ENCODE measurements at places on chromosomes 5 and 9.

DNA sequence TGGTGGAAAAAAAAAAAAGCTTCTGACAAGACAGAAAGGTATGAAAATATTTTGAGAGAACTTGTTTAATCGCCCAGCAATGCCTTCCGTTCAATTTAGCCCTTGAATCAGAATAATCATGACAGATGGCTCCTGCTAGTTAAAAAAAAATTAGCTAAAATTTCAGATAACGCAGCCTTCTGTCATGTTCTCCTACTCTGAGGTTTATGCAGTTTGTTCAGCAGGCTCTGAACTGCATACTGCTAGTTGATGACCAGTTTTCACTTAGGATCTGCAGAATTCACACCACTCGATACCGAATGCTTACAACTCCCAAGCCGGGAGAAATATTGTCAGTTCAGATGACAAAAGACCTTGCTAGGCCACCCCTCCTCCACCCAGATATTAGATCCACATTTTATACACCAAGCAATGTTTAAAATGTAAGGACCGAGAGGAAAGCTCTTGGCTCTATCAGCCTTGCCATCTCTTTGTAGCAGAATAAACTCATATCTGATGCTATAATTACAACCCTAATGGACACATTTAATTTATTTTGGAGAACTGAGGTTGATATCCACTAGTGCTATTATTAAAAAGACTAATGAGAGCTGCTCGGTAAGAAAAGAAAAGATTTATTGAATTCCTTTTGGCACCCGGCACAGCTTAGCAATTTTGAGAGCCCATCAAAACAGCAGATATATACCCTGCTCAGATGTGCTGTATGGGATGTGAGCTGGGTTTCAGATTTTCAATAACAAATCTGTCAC is 322.8 kb downstream of the GLIS3 start:
- peak; percentile 99 for DNase-seq

GRCh38 chr9:136211006-136211405 is 6.1 kb upstream of the LHX3 start:
- no peak for DNase-seq

DNA sequence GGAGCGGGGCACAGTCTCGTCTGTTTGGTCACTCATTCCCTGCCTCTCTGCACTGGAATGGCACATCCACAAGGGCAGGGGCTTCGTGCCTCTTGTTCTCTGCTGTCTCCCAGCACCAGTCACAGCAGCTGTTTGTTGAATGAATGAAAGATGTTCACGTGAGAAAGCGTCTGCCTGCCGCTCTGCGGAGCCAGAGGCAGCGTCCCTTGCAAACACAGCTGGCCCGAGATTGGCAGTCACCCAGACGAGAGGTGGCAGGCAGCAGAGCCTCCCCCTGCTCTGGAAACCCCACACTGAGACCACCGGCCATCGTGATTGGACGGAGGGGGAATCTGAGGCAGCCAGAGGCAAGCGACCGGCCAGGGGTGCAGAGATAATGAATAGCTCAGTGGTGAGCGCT is 6.0 kb upstream of the FAM163B start:
- no peak for DNase-seq

DNA sequence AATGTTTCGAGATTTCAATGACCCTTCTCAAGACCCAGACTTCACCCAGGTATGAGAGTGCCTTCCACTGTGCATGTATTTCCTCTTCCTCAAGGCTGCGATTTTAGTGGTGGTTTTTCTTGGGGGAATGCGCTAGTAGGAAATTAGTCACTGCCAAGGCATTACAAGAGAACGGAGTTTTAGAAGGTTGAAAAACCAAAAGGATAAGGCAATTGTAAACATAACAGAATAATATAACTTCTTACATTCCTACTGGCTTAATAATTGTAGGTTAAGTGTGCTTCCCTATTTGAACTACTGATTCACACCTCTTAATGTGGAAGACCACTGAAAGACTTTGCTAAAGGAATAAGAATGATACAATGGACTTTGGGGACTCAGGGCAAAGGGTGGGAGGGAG is 38.9 kb downstream of the ACO1 start:
- DNase-seq = no peak

DNA sequence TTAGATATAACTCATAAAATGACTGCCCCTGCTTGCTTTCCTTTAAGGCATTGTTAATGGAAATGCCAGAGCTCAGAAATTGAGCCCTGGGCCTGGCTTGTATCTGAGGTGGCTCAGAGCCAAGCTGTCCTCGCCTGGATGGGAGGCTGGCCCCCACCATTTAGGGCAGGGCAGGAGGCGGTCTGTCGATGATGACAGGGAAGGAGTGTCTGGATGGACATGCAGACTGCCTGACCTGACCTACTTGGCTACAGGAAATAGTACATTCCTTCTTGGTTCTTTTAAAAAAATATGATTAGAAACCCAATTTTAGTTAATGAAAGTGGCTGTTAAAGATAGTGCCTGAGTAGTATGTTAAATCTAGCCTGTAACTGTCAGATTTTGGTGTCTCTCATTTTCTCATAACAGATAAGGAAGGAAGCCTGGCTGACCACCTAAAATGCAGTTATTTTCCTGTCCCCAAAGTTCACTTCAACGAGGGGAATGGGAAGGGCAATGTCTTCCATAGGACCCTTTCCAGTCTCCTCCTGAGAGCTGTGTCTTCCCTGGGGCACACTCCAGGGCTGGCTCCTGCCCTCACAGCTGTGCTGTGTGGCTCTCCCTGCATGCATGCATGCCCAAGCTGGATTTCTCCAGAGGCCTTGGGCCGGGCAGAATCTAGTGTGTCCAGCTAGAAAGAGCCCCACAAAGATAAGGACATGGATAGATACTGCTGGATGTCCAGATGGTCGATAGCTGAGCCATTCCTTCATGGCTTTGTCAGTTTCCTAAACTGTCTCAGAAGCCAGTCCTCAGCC is 42.3 kb downstream of the MACROH2A1 start:
- DNase-seq = no peak

- no peak for DNase-seq
Measured at GRCh38 chr9:126611592-126612325, 2.0 kb upstream of the LMX1B start.

DNA sequence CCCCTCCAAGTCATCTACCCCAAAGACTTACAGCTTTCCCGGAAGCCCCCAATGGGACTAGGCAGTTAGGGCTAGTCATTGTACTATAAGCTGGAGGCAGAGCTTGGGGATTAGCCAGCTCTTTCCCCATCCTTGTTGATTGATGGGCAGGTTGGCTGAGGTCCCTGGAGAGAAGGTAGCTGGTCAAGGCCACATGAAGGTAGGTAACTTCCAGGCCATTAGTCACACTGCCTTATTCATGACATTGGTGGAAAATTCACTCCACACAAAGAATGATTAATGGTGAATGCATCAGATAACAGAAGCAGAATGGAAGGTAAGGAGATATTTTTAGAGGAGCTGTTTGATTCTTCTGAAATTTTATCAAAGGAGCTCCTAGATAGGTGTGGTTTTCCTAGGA is 49.5 kb upstream of the TGFBR1 start:
- DNase-seq = no peak

GRCh38 chr9:78028926-78029325 is 2.7 kb downstream of the GNAQ start:
- DNase-seq = no peak

GRCh38 chr5:73121119-73121463 is 716 bp downstream of the TMEM171 start:
- DNase-seq = no peak

DNA sequence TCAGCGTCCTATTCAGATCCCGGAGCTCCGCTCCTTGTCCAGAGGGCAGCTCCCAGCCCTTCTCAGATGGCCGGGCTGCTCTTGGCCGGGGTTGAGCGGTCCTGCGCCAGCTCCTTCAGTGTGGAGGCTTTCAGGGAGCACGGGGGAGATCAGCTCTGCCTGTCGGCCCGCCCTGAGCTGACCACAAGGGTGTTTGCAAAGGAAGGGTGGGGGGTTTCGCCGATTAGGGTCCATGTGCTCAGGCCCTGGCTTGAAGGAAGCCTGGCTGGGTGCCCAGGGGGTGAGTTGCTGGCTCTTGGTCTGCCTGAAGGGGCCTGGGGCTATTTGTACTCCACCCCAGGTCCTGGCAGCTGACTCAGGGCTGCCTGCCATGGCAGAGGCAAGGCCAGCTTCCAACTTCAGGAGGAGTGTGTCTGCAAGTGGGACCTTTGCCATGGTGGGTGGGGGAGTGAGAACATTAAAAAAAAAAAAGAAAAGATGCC is 250.1 kb upstream of the KLF4 start:
- no peak for DNase-seq

GRCh38 chr5:58453306-58453705 is 6.6 kb downstream of the PLK2 start:
- DNase-seq = no peak

DNA sequence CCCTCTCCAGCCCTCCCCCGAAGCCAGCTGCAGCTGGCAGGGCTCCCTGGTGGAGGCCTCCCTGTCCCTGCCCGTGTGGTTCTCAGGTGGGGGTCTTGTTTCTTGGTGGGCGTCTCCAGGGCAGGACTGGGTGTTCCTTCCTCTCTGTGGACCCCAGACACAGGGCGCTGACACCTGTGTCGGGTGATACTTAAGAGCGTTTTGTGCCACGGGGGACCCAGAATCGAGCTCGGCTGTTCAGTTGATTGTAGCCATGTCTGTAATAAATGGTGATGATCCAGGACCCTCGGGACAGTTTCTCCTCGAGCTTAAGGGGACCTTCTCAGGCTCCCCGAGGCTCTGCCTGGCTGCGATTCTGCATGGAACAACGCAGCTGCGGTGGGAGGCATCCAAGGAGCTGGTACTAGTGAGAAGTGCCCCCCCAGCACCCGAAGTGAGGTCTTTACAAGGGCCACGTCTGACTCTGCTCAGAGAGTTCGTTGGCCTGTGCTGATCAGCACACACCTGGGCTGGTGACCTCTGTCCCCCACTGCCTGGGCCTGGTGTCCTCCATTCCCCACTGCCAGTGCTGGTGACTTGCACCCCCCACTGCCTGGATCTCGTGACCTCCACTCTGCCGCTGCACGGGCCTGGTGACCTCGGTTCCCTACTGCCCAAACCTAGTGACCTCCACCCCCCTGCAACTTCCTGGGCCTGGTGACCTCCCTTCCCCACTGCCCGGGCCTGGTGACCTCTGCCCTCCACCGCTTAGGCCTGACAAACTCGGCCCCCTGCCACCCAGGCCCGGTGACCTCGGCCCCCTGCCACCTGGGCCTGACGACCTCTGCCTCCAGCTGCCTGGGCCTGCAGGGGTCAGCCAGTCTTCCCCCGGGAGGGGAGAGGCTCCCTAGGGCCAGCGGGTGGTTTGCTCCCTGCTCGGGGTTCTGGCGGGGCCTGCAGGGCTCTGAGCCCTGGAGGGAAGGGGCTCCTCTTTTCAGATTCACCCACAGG is 36.0 kb downstream of the NDUFS6 start:
- DNase-seq = no peak

- DNase-seq = peak; percentile 88
Measured at GRCh38 chr5:41127967-41128690, 57.0 kb upstream of the MROH2B start.
